ENCODE measurements at places on chromosomes 1 and 21.

DNA sequence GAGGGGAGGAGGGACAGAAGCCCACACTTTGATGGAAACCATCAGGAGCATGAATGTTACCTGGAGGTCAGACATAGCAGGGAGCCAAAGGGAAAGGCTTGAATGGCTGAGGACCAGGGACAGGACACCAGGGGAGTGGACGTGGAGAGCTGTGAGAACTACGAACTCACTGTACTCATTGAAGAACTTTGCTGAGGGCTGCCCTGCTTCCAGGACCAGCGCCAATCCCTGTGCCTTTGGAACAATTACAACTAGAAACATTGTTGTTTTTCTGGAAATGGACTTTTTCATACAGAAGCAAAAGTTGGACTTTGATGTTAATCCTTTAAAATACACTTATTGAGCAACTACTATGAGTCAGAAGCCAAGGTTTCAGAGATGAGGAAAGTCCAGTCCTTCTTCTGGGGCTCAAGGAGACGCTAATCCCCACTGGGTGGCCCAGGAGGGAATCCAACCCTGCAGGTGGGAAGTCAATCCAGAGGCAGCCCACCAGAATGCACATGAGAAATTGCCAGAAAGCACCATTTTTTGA is 12.9 kb downstream of the TSPAN2 start:
- no peak for DNase-seq

GRCh38 chr1:64171797-64172281 is 31.6 kb upstream of the UBE2U start:
- no peak for DNase-seq

DNA sequence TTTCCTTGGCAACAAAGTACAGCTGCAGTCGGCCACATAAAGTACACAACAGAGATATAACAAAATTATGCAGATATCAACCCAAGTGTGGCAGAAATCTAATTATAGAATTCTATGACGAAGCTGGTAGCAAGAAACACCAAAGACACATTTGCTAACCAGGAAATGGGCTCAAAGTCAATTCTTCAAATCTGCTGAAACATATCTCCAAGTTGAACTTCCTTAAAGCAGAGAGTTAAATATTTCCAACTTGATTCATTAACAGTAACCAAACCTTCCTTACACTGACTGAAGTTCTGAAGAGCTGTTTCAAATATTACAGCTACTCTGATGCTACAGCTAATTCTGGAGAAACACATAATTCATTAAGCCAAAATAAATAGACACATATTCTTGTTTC is 67.6 kb upstream of the SDC3 start:
- no peak for DNase-seq

DNA sequence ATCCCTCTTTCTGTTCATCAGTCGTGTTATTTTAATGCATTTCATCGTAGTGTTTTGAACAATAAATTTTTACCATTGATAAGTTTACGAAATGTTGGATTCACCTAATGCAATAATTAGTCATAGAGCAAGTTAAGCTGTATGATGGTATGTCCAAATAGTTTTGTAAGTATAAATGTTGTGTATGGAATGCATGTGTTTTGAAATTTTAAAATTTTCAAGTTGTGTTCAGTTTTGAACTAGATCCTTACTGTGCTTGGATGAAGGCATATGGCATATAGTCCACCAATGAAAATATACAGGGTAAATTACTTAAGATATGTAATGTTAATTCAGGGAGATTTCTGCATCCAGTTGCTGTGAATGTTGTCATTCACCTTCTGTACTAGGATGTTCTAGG is 2.3 kb downstream of the ZMYM4 start:
- no peak for DNase-seq

GRCh38 chr1:56394298-56394697 is 185.1 kb downstream of the PLPP3 start:
- no peak for DNase-seq

Data from activated CD8-positive, alpha-beta memory T cell treated with anti-CD3 and anti-CD28 coated beads for 48 hours (primary cell).